DMS 273 treated with DMSO at 0.1 percent for 48 hours (cell line): ENCODE measurements at places on chromosomes 3 and 15.

DNA sequence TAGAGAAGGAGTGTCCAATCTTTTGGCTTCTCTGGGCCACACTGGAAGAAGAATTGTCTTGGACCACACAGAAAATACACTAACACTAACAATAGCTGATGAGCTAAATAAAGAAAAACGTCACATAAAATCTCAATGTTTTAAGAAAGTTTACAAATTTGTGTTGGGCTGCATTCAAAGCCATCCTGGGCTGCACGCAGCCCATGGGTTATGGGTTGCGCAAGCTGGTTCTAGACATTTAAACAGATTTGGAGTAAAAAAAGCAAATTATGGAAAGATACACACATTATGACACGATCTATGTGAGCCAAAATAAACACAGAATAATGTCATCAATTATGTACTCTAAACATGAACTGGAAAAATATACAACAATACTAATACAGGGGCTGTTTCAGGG lies 703.3 kb upstream of the LMCD1 start:
- no peak for DNase-seq

DNA sequence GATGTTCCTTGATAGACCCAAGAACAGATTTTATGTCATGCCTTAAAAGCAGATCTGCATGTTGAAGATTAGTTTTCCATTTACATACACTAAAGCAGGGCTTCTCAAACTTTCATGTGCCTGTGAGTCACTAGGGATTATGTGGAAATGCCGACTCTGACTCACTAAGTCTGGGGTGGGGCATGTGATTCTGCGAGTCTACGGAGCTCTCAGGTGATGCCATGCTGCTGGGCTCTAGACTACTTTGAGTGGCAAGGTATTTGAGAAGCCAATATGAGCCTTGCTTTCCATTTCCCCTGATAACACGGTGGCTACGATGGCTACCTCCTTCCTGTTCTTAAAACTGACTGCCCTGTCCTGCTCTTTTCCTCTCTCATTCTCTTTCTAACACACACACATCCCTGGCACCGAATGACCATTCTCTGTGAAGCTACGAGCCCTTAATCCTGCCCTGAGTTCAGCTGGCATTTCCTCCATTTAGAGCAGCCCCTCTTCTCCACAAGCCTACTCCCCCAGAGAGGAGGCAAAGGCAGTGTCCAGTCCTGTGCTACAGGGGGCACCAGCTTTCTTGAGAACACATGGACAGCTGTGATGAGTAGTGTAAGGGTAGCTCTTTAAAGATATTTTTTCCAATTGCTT lies 39.7 kb upstream of the PYGO1 start:
- no peak for DNase-seq

- DNase-seq, result no peak
Observed at GRCh38 chr3:12303534-12303933, 14.7 kb downstream of the PPARG start.

DNA sequence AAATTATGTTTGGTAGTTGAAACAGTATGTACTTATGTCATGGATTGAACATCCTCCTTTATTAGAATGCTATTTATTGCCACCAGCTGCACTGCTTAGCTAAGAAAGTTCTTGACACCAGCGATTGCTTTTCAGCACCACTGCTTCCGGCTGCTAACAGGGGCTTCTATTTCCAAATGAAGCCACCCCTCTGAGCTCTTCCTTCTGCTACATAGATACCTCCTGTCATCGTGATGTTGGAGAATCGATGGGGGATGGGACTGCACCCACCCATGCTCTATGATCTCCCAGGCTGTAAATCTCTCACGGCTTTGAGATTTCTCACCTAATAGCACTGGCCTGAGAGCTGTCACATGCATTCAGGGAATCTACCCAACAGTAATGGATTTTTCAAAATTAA lies 259.2 kb downstream of the MEIS2 start:
- no peak for DNase-seq

DNA sequence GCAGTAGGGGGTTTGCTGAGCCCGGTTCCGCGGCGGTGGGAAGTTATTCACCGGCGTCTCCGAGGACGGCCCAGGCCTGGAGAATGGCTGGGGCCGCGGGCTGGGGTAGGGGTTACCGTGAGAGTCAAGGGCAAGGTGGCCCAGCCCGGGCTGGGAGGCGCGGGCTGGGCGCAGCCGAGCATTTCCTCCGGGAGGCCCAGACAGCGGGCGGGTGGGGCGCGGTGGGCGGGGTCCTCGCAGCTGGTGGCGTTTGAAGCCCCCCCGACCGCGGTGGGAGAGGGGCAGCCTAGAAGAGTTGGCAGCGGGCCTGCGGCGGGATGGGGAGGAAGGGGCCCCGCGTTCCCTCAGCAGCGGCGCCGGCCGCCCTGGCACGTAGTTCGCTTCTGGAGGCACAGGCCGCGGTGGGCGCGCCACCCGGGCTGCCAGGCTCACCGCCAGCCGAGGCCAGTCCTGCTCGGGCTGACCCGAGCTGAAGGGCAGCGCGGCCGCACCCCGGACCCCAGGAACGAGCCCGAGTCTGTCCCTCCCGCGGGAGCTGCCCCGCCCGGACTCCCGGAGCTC lies 960 bp upstream of the KLF13 start:
- no peak for DNase-seq

GRCh38 chr3:119400466-119400865 lies 62.9 kb downstream of the TMEM39A start:
- no peak for DNase-seq

DNA sequence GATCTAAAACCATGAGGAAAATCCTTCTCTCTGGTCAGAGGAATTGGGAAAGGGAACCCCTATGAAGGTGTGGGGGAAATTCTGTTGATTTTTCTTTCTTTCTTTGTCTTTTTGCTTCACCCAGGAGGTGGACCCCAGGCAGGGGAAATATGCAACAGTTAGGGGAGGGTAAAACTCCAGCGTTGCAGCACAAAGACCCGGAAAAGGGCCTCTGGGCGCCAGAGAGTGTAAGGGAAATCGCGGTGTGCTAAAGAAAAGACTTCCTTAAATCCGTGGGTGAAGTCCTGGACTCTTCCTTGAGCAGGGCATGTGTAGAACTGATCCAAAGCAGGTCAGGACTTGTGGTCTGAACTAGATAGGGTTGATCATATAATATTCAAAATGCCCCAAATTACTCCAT lies 11.1 kb upstream of the TBC1D21 start:
- DNase-seq, result no peak

DNA sequence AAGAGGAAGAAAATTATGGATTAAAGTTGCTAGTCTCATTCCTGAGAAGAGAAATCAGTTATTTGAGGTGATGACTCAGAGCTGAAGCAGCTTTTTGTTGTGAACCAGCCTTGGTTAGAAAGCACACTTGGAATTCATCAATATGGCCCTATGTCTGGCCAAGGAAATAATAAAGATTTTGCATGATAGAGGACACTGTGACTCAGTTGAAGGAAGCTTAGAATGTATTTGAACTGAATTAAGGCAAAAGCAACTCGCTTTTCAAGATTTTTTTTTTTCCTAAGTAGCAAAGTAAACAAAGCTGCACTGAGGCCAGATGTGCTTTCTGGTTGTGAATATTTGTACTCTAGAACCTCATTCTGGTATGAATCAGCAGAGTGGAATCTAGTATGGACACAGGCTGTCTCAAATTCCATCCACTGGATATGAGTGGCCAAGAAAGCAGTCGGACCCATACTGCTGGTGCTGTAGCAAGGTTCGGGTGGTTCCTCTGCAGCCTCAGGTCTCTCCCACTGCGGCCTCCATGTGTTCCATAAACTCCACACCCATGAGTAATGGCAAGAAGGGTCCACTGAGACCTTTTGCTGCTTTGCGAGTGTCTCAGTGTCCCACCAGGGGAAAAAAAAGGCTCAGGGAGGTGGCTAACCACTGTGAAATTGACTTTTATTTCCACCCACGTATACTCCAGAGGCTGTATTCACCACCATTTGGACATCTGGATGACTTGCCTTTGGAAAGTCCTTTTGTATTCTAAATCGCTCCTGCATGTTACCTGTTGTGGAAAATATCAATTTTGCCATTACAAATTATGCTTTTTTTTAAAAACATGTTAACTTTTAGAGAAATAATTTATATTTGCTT lies 53.1 kb downstream of the TGFBR2 start:
- no peak for DNase-seq

- no peak for DNase-seq
Observed at GRCh38 chr15:70495991-70496599, 267.3 kb downstream of the UACA start.

DNA sequence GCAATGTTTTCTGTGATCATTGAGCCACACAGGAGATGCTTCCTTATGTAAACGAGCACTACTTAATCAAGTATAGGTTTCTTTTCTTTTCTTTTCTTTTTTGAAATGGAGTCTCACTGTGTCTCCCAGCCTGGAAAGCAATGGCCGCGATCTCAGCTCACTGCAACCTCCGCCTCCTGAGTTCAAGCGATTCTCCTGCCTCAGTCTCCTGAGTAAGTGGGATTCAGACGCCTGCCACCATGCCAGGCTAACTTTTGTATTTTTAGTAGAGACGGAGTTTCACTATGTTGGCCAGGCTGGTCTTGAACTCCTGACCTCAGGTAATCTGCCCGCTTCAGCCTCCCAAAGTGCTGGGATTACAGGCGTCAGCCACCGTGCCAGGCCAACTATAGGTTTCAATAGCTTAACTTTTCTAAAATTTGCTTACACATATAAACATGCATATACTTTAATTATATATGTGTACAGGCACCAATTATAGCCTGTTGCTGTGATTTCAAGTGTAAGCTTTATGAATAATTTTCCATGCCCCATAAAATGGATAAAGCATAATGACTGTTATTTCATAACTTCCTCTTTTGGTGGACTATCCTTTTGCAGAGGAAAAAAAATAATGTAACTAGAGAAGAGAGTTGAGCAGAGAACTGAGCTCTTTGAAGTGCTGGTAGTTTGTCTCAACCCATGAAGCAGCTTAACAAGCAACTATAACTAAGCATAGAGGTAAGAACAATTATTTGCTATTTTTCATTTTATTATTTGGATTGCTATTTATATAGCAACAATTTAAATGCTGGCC lies 24.8 kb upstream of the MBNL1 start:
- DNase-seq, result no peak

GRCh38 chr15:63040509-63040908 lies 2.0 kb upstream of the TPM1 start:
- no peak for DNase-seq

- no peak for DNase-seq
Observed at GRCh38 chr3:134918441-134918840, 123.4 kb downstream of the EPHB1 start.

GRCh38 chr15:34679291-34679690 lies 75.5 kb downstream of the GJD2 start:
- no peak for DNase-seq

DNA sequence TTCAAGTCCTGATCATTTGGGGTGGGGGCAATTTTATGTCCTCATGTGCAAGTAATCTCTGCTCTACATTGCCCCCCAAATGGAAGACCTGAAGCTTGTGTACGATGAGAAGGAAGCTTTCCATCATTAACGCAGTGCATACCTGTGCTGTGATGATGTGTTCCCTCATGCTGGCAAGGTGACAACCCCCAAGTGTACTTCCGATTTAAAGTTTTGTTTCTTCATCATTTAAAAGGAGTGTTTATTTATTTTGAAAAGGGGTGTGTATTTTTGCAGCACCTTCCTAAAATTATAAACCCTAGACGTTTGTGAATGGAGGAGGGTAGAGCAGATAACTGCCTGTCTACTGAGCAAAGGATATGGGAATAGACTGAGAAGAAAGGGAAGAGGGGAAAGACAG lies 45.3 kb downstream of the C2CD4A start:
- no peak for DNase-seq

GRCh38 chr3:140715035-140715434 lies 37.2 kb downstream of the TRIM42 start:
- DNase-seq, result no peak

DNA sequence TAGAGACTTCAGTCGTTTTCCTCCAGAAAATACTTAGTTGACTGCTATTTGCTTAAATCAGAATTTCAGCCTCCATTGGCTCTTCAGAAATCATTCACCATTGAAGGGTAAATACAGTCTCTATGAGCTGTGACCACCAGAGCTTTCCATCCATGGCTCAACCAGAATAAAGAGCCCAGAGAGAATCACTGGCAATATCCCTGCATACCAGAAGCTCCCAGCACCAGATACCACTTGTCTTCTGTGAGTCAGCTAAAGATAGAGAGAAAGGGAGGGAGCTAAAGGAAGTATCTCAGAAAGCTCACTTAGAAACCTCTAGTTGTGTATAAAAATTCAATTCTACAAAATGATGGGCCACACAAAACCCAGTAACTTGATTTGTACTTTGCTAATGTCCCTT lies 115.2 kb upstream of the TMCO5A start:
- DNase-seq, result no peak

- DNase-seq, result no peak
Observed at GRCh38 chr3:48451270-48451669, 4.7 kb downstream of the ATRIP start.
